ENCODE measurements at places on chromosomes 6 and 20.

- no peak for DNase-seq
These were observed 80.4 kb downstream of the DHX35 start for GRCh38 chr20:39042279-39043150.

DNA sequence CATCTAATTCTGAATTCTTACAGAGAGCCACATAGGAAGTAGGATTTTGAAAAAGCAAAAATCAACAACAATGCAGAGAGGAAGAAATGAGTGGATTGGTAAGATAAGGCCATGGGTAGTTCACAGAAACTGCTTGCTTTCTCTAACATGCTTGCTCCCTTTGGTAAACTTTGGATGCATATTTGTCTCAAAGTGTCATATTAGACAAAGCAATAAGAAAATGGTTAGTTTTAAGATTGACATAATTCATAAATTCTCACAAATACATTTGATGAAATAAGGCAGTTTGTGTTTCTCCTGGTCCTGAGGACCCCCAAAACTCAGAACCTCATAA is 31.7 kb downstream of the UTRN start:
- DNase-seq, result no peak

DNA sequence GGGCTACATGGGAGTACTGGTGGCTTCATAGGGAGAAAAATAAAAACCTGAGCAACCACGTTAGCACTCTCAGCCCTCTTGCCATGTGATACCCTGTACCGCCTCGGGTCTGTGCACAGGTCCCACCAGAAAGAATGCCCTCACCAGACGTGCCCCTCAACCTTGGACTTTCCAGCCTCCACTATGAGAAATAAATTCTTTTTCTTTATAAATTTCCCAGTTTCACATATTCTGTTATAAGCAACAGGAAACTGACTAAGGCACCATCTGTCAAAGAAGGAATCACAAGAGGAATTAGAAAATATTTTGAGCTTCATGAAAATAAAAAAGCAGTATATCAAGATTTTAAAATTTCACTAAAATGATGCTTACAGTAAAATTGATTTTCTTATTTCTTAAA is 168.4 kb upstream of the BMP5 start:
- DNase-seq, result no peak

DNA sequence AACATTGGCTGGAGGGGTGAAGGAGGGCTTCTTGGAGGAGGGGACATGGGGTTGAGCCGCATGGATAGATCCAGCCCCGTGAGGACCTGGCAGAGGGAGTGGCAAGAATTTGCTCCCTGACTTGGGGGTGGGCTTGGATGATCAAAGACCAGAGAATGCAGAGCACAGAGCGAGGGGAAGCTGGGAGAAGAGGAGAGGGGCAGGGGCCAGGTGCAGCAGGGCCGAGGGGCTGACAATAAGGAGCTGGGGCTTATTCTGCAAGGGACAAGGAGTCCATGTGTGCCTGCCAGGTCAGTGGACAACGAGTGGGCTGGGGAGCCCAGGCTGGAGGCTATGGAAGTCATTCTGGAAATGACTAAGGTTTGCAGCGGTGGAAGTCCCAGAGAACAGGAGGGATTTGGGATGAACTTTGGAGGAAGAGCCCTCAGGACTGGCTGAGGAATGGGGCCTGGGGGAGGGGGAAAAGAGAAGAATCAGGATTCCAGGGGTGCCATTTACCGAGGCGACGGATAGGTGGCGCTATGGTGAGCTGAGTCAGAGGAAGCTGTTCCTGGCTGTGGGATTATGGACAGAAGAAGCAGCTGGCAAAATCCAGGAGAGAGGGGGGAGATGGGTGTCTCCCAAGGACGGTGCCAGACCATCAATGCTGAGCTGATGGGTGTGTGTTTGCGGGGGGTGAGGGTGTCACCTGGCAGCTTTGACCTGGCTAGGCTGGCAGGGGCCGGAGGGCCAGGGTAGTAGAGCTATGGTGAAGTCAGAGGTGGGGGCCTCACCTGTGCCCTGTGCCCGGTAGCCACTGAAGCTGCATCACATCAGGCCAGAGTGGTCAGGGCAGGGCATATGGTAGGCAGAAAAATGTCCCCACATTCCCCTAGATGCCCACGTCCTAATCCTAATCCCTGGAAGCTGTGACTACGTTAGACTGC is 7.8 kb downstream of the KCNG1 start:
- no peak for DNase-seq

GRCh38 chr6:107614828-107615227 is 124.9 kb downstream of the SOBP start:
- no peak for DNase-seq

GRCh38 chr6:63661769-63662168 is 26.2 kb downstream of the PHF3 start:
- no peak for DNase-seq

Data from D721Med (cell line).